ENCODE measurements at places on chromosomes 4 and X.

GRCh38 chr4:21742326-21742725 is 206.2 kb downstream of the KCNIP4 start:
- no peak for DNase-seq

GRCh38 chr4:24650849-24651640 is 66.7 kb upstream of the DHX15 start:
- DNase-seq = no peak

DNA sequence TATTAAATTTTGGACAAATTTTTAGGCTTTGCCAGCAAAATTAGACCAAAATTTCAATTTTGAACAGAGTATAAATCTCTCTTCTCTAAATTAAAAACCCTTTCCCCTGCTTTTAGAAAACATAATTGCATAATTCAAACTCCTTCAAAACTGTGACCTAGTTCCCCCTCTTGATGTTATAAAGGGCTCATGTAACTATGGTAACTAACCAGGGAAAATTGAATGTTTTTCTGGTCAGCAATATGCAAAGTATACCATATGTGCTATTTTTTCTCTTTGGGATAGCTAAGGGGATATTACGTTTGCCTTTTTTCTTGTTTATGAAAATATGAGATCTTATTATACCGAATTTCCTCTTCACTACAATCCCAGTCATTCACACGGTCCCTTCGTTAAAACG is 5.1 kb upstream of the ING2 start:
- DNase-seq = no peak

DNA sequence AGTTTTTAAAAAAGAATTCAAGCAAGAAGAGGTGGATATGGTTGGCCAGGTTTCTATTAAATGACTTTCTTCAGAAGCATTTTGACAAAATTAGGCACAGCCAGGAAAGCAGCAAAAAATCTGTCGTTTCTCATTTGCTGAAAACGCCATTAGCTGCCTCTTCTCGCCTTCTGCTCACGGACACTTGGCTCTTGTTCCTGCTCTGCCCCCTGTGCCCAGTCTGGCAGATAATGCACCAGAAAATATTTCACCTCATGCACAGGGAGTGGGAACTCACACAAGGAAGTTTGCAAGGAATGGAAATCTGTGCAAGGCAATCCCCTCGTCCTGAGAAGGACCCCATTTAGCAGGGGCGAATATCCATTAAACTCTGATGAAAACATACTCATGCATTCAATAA is 260.0 kb downstream of the PACRGL start:
- DNase-seq = no peak

DNA sequence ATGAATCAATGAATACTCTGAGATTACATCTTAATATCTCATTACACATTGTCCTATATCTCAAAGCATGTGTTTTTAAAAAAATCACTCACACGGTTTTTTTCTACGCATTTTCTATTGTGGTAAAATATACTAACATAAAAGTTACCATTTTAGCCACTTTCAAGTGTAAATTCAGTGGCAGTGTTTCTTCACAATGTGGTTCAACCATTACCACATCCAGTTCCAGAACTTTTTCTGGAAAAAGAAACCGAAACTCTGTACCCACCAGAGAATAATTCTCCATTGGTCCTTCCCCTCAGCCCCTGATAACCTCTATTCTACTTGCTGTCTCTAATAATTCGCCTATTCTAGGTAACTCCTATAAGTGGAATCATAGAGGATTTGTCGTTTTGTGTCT is 35.3 kb upstream of the ACSL1 start:
- DNase-seq = no peak

DNA sequence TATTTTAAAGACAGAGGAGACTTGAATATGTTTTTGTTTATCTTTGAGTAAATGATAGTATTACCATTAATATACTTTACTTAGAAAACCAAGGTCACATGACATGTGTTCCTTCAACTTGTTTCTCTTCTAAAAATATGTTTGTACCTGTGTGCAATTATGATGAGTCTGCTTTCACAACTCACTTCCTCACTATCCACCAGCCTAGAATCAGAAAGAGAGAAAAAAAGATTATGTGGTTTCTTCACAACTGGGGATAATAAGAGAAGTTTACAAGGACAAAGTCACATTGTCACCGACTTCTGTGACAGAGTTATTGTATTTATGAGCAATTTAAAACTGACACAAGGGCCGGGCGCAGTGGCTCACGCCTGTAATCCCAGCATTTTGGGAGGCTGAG is 1112.1 kb downstream of the RPA4 start:
- DNase-seq = no peak

DNA sequence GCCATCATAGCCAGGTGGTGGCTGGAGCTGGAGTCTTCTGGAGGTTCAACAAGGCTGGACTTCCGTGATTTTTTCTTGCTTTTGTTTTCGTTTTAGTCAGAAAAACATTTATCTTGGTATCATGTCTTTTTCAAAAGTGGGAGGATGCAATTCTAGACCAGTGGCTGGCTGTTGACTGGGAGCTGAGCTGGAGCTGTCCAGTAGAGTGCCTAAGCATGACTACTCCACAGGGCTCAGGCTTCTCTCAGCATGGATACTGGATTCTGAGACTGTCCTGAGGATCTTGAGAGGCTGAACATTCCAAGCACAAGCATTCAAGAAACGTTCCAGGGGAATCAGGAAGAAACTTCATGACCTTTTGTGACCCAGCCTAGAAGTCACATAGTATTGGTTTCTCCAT is 598.1 kb downstream of the MID1IP1 start:
- DNase-seq = no peak

- no peak for DNase-seq
These were observed 68.4 kb upstream of the BMP2K start for GRCh38 chr4:78707793-78708192.

- no peak for DNase-seq
These were observed 65.3 kb upstream of the NDUFC1 start for GRCh38 chr4:139367421-139368090.

DNA sequence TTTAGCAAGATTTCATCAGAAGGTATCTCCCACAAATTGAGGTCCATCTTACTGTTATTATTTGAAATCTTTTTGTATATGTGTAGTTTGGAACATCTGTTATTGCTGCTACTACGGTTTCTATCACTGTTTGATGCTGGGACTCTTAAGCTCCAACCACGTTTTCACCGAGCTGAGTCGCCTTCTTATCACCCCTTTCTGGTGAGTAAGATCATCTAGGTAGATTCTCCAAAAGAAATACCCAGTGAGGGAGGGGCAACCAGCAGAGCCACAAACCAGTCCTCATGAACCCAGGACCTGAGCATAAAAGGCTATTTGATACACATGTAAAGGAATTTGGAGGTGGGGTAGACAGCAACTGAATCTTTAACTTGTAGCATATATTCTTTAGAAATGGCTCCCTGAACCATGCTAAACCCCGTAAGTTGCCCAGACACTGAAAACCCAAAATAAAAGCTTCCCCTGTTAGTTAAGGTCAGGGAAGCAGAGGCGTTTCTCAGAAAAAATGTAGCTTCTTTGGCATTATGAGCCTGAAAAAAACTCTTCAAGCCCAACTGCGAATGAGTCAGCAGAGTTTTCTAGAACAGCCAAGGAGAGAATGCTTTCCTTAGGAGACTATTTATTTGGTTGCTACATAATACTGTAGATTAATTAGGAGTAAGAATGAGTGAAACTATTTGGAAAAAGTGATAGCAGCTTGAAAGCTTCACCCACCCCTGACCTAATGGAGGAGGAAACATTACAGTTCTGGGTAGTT is 53.8 kb upstream of the ATXN3L start:
- DNase-seq = no peak

DNA sequence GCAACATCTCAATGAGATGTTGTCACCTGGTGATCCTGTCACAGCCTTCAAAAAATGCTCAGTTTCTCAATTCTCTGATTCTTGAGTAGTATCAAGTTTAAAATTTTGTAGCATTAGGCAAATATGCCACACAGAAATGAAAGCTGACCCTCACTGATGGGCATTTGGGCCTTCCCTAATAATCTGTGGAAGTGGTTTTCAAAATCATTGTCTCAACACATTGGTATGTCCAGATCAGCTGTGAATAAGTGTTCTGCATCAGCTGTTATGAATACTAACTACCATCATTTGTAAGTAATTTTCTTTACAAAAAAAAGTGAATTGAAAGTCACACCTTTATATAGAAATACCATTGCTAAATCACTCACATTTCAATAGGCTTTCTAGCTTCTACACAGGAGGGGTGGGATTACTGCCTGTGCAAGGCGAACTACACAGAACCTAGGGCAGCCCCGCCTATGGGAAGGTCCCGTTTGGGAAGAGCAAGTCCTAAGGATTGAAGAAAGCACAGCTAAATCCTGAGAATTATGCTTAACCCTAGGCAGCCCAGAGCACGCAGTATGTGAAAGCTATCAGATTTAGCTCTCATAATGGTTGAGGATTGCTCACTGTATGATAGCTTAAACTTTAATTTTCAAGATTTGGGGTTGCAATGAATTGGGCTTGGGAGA is 73.4 kb downstream of the GPC3 start:
- no peak for DNase-seq

DNA sequence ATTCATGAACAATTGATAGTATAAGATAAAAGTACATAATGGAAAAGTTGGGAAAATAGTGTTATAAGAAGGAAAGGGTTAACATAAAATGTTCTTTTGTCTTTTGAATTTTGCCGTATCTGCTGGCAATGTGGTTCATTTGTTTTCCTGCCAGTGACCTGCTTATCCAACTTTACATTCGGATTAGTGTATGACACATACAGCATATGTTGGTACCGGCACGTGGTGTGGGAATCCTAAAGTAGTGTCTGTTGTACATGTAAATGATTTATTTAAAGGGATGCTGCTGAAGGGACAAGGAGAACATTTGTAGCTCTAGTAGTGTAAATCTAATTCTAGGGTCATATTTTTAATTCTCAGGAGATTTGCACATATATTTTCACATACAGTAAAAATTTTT is 11.5 kb downstream of the RAB9A start:
- no peak for DNase-seq

DNA sequence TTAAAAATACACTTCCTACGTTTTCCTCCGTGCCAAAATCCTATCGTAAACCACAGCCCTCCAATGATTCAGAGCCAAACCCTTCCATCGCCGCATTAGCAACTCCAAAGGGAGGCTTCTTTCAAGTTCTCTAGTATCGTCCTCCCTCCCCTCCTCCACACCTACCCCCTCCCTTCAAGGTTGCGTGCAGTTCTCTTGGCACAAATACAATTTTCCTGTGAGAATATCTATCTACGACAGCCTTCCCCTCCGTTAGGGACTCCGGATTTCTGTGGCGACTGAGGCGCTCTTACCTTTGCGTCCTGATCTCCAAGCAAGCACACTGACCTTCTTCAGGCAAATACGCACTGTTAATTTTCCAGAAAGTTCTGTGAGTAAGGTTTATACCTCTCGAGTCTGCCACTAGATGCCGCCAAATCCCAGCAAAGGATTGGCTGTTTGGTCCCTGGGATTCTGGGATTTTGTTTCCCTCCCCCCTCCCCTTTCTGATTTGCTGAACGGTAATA is 1.2 kb upstream of the MORF4L2 start:
- DNase-seq = no peak

DNA sequence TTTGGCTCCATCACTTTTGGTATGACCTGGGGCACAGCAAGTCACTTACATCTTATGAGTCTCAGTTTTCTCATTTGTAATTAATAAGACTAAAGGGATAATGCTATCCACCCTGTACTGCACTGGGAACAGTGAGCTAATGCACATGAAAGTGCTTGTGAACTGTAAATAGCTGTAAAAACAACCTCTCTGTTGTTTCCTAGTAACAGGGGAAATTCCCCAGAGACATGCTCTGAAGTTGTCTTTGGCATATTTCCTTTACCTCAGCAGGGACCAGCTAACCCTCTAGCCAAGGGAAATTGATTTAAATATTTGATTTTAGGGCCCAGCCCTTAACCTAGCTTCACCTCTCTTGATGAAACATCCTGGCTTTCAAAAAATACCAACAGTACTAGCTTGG is 6.1 kb upstream of the CYSLTR1 start:
- no peak for DNase-seq

DNA sequence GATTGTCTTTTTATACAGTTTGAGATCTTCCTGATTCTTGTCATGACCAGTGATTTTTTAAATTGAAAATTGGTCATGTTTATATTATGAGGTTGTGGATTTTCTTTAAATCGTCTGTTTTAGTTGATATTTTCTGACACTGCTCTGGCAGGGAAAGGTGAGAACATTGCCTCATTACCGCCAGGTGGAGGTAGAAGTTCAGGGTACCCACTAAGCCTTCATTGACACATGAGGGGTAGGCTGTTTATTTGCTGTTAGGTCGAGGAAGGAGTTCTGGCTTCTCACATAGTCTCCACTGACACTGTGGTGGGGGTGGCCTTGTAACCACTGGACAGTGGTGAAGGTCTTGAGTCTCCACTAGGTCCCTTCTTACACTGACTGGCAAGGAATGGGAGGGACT is 117.6 kb upstream of the GPR101 start:
- no peak for DNase-seq
